NCI-H146 (cell line): ENCODE measurements at places on chromosomes 6 and 20.

DNA sequence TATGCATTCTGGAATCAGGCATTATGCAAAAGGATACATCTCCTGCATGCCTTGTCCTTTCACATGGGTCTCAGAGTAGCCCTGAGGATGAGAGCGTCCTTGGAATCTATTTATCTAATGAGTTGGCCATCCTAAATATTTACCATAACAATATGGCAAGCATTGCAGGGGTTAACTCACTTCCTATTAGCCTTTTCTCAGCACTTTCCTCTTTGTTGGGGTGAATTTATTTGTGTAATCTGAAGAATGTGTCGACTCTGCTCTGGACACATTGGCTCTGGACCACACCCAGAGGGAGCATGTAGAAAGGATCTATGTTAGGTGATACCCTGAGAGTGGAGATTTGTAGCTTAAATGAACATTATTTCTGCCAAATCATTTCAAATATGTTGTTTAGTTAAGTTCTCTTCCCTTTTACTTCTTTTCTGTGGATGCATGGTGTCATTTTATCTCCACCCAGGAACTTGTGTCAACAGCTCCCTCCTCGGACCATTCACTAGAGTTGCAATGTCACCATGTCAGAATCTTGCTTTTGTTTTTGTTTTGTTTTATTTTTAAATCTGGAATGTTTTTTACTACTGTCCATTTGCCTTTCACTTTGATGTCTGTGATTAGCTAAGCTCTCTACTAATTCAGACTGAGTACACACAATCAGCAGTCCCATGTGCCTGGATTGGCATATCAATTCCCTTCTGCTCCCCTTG lies 757.0 kb upstream of the MMS22L start:
- DNase-seq = peak; percentile 74

GRCh38 chr20:48189181-48189580 lies 403.9 kb upstream of the SULF2 start:
- no peak for DNase-seq

- no peak for DNase-seq
Measured at GRCh38 chr6:100370265-100370664, 94.5 kb downstream of the SIM1 start.

DNA sequence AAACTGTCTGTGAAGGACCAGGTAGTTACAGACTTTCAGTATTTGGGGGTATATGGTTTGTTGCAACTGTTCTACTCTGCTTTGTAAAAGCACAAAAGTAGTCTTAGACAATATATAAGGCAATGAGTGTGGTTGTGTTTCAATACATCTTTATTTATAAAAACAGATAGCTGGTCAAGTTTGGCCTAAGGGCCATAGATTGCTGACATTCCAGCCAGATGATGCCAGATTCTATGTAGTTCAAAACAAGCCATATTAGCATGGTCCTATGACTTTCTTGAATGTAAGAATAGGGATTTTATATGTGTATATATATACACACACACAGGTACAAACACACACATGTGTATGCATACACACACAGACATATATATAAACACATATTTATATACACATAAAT lies 201.8 kb downstream of the GRIK2 start:
- no peak for DNase-seq

GRCh38 chr6:166237617-166238016 lies 70.0 kb upstream of the TBXT start:
- no peak for DNase-seq

GRCh38 chr6:28208111-28208659 lies 16.9 kb upstream of the ZSCAN9 start:
- no peak for DNase-seq

GRCh38 chr6:134235937-134236751 lies 81.8 kb downstream of the SGK1 start:
- no peak for DNase-seq

GRCh38 chr6:135289816-135290215 lies 108.7 kb downstream of the MYB start:
- no peak for DNase-seq

DNA sequence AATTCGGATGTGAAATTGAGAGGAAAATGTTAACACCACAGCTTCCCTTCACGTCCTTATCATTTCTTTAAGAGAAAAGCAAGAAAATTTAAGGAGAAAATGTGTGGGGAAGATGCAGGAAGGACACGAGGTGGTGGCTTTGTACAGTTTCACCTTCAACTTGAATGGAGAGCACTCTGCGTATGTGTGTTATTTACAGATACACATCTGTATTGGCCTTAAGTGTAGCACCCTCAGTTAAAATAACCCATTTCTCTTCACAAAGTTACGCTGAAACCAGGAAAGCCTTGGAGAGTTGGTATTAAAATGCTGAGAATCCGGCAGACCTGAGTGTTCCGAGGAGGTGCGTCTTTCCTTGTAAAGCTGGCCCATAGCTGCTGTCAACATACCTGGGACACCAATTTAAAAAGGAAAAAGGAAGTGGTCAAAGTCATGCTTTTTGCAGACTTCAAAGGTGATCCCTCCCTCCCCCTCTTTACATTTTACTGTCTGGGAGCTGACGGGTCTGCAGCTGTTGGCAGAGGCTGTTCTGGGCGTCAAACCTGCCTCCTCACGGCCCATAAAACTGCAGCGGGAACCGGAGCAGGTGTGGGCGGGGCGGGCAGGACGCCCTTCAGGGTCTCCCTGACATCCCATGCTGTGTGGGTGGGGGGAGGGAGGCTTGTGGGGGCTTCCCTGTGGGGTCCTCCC lies 61.3 kb upstream of the TBXT start:
- no peak for DNase-seq

DNA sequence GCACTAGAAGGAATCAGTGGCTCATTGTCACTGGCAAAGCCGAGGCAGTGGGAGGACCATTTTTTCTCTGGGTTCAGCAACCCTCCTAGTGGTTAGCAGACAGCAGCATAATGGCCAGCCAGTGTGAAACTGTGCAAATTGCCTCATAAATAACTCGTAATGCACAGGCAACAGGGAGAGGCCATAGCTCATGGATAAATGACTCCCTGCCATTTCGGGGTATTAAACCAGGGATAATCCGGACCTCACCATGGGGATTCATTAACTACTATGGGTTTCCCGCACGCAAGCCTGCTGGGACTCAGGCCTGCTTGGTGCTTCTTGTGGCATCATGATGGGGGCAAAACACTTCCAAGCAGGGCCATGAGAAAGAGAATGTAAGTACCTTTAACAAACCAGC lies 158.2 kb upstream of the CHD6 start:
- peak; percentile 29 for DNase-seq

- DNase-seq = peak; percentile 48
Measured at GRCh38 chr6:164227952-164228522, 813.5 kb downstream of the QKI start.

DNA sequence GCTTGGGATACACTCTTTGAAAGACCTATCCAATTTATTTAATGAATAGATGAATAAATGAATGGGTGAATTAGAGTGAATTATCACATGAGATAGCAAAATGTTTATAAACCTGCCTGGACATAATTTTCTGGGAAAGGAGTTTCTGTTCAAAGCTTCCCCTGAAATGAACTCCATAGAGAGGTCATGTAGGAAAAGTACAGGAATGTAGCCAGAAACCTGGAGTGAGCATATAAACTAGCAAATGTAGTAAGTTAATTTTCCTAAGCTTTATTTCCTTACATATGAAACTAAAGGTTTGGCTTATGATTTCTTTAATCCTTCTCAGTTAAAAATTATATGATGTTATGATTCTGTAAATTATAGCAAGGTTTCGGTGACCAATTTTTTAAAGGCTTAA lies 380.3 kb upstream of the RSPO3 start:
- DNase-seq = no peak

GRCh38 chr20:48096957-48097890 lies 311.9 kb upstream of the SULF2 start:
- DNase-seq = no peak

GRCh38 chr6:16883414-16883813 lies 122.2 kb upstream of the ATXN1 start:
- no peak for DNase-seq

DNA sequence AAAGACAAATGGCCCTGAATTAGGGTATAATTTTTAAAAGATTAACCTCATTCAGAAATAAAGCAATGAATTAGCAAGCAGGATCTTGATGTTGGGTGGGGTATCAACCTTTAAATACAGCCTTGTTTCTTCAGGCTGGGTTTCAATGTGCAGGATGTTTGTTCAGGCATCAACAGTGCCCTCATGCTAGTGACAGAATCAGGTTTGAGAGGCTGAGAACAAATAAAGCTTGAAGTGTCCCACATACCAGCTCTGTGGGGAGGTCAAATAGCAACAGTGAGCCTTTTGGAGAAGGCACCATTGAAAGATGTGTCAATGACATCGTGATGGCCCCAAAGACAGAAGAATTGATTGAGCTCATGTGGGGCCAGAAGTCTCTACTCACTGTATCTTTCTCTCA lies 68.2 kb downstream of the MTFR2 start:
- DNase-seq = no peak

DNA sequence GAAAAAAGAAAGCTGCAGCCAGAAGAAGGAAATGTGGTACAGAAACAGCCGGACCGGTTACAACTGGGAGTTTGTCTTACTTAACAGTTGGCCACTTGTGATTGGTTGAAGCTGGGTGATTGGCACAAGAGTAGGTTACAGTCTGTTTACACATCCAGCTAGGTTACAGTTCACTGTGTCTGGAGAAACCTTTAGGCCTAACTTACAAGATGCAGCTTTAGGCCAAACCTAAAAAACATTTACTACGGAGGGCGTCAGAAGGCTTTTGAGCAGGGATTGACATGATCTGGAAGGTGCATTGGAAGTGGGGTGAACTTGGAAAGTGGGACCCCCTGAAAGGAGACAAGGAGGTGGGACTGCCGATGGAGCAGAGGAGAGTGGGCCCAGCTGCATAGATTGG lies 122.3 kb downstream of the BANF2 start:
- no peak for DNase-seq

DNA sequence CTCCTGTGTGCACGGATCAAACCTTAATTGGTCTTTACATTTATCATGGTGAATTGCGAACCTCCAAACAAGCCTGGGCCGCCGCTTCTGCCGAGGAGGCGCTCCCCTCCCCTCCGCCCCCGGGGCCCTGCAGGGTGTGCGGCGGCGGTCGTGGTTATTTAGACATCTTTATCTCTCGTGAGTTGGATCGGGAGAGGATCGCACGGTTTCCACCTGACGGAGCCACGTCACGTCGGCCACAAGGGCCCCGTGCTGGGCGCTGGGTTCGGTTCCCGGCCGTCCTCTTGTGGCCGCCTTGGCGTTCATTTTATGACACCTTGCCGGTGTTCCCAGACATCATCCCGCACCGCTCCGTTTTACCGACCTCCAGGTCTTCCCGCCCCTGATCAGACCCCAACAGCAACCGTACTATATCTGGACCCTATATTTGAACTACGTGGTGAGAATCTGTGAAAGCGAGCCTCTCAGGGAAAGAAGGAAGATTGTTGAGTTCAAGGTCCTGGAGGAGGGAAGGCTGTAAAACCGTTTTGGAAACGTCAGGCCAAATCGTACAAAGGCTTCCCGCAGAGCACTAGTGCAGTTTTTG lies 1.3 kb upstream of the CNR1 start:
- DNase-seq = no peak

DNA sequence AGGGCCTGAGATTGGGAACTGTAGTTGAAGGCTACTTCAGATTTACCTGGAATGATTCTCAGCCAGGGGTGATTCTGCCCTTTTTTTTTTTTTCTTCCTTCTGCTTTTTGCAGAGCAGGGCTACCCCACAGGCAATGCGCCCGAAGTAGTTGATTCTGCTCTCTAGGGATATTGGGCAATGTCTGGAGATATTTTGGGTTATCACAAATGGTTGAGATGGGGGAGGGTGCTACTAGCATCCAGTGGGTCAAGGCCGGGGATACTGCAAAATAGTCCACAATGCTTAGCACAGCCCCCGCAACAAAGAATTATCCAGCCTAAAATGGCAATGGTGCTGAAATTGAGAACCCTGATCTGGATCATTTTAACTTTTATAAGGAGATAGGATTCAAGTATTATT lies 71.2 kb upstream of the ZMYND8 start:
- DNase-seq = no peak

- DNase-seq = no peak
Measured at GRCh38 chr6:170555305-170555704, 1.1 kb downstream of the TBP start.

DNA sequence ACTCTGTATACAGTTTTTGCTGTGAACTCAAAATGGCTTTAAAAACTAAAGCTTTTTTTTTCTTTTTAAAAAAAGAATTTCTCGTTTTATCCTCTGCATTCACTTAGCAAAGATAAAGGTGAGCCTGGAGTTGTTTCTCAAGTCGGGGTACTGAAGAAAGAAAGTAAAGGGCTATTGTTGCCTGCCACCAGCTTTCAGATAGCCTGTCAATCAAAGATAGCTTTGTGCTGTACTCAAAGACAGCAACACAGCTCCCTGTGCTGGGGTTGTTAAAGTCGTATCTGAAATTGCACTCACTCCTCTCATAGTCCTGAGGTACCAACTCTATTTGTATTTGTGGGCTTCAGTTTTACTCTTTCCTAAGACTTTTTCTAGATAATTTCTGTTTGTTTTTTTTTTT lies 710.1 kb upstream of the ID4 start:
- DNase-seq = no peak

DNA sequence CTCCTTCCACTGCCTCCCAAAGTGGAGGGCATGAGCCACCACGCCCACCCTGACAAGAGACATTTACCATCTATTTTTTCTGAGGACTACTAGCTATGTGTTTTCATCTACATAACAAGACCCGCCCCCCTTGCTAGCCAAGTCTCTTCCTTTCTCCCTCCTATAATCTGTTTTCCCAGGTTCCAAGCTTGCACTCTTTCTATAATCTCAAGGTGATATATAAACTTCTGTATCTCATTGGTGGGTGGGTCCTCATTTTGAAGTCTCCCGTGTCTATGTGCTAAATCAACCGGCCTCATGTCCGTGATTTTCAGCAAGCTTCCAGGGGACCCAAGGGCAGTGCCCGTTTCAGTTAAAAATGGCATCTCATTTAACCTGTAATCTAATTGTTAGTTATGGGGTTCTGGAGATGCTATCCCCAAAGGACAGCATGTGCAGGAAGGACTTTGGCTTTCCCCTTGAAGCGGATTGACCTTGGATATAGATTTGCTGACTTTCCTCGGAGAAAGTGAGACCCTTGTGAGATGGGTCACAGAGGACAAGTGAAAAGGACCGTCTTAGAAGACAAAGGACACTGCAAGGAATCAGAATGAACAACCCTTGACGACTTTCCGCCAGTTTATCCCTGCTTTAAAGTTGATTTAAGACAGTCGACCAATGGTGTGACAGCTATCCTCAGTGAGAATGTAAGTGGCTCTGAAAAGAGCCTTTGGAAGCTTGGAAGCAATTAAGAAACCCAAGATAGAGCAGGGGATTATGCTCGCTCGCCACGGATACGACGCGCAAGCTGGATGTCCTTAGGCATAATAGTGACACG lies 22.4 kb downstream of the OR2B2 start:
- peak; percentile 84 for DNase-seq

DNA sequence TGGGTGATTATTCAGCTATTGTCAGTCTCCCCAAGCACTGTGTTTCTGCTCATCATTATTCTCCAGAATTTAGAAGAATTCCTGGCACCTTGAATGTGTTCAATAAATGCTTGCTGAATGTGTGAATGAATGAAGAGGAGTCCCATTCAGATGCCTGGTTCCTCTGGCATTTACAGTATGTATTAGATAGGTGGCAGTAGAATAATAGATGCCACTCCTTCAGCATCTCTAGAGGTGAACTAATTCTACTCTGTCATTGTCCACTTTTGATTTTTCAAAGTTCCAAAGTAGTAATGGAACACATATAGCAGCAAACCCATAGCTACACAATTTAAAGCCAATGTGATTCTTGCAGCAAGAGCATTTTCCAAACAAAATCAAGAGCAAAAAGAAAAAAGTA lies 118.9 kb upstream of the CEP162 start:
- DNase-seq = no peak

GRCh38 chr6:18237167-18237566 lies 27.2 kb downstream of the DEK start:
- DNase-seq = no peak
